ENCODE measurements at places on chromosomes 2 and 18.

DNA sequence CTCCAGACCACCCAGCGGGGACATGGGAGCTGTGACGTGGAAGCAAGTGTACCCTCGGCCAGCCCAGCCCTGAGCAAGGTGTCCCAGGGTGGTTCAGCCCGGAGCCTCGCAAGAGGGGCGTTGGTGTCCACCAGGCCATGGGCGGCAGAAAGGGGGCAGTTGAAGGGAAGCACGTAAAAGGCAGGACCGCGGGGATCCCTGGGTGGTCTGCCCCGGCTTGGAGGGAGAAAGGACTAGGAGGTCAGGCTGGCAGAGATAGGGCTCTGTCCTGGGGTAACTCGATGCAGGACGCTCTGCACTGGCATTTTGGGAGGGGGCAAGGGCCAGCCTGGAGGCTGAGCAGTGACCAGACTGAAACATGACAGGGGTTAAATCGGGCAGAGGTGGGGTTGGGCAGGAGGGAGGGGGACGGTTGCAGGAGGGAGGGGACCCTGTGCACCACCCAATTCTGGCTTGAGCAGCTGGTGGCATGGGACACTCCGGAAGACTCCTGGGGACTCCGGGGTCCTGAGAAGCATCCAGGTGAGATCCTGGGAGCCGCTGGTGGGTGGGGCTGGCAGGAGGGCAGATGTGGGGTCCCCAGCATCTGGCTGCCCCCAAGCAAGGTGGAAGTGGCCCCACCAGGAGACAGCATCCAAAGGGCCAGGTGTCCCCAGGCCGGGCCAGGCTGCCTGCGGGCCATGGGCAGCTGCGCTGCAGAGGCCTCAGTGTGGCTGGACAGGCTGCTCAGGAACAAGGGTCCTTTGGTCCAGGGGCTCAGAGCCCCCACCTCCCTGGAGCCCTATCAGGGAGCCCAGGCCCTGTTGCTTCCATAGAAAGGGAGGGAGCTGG is 46.8 kb upstream of the GPC1 start:
- no peak for DNase-seq

- DNase-seq = no peak
These were observed 422.9 kb upstream of the TRIB2 start for GRCh38 chr2:12293874-12294273.

- no peak for DNase-seq
These were observed 58.7 kb downstream of the GBX2 start for GRCh38 chr2:236109473-236109872.

- DNase-seq = peak; percentile 85
These were observed 779 bp upstream of the TRIB2 start for GRCh38 chr2:12716032-12716281.

DNA sequence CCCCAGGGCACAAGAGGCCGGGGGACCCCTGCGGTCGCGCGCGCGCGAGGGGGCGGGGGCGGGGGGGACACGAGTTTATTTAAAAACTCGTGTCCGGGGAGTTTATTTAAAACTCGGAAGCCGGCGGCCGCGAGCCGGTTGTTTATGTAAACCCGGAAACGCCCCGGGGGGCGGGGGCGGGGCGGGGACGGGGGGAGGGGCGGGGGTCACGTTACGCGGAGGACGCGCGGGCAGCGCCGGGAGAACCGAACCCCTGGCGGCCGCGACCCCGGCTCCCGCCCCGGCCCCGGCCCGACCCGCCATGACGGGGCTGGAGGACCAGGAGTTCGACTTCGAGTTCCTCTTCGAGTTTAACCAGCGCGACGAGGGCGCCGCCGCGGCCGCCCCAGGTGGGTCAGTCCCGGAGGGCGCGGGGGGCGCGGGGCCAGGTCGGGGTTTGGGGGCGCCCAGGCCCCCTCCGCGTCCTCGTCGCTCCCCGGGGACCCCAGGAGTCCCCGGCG is 4.4 kb downstream of the NFATC1 start:
- DNase-seq = peak; percentile 67

DNA sequence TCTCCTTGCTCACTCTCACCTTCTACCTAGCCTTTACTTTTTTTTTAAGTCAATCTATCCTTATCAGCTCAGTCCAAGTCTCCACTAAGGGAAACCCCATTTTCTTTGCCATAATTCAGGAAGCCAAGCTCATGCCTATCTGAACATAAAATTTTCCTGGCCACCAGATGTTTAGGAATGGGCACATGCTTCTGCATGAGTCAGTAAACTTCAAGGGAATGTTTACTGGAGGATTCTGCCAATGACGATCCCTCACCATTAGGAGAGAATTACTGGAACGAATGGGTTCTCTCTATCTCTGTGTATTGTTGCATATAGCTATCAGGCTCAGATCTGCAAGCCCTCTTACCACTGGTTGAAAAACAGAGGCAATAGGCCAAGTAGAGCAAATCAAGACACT is 731.7 kb upstream of the ZNF804A start:
- no peak for DNase-seq

- DNase-seq = no peak
These were observed 1326.2 kb upstream of the TMEFF2 start for GRCh38 chr2:193520709-193521458.

GRCh38 chr2:102724016-102724490 is 37.8 kb upstream of the TMEM182 start:
- DNase-seq = no peak

DNA sequence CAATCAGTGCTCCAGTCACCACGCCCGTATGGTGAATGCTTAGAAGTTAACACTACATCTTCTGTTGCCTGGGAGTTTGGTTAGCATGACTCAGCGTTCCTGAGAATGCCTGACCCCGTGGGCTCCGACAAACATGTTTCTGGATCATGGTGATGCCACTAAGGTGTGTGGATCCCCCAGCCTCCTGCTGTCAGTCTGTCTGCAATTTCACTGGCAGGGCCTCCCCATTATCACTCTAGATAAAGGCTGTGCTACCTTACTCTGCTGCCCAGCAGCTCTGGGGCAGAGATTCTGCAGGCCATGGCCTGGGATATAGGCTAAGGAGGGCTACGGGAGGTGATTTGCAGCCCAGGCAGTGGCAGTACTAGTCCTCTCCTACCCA is 66.0 kb downstream of the STPG4 start:
- DNase-seq = no peak

DNA sequence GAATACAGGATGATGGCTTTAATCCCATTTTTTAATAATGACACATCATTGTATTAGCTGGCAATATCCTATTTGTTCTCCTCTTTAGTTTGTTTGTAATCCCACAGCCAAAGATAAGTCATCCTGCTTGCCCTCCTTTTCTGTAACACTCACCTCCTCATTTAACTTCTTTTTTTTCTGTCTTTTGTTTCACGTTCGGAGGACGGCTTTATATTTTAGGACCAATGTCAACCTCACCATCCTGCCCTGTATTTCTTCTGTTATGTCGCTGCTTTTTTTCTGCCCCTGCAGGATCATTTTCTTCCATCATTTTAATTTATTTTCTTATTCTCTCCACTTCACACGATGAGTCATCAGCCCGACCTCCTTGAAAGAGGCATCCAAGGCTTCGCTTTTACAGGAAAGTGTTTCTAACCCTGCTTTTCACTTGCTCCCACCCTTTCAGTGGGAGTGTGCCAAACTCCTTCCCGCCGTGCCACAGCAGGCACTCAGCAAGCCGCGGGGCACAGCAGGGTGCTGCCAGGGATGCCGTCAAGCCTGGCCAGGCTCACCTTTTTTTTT is 11.4 kb downstream of the RAB31 start:
- DNase-seq = no peak

DNA sequence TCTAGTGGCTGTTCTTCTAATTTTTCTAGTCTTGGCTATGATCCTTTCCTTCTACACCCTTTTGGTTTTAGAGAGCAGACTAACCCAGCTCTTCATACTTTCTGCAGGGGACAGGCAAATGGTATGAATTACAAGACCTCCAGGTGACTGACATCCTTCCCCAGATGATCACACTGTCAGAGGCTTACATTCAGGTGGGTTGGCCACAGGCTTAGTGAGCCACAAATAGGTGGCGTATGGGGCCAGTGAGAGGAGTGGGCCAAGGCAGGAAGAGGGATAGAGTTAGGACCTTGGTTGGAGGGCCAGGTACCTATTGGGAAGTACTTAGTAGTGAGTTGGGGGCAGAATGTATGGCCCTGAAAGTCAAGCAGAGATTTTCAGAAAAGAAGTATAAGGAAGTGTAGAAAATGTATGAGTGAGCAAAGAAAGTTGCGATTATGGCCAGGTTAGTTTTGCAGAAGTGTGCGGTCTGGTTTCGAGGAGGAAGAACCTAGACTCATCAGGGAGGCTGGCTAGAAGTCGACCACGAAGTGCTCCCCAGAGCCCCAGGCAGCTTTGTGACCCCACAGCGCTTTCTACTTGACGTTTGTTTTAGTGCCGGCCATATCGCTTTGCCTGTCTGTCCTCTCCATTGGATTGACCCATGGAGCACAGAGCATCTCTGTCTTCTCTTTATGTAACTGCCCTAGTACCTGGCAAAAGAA is 20.0 kb downstream of the SFTPB start:
- DNase-seq = no peak

Measured in activated CD4-positive, alpha-beta T cell treated with anti-CD3 and anti-CD28 coated beads for 4 hours (primary cell).